ENCODE measurements at places on chromosomes 2 and 18. TPM values are rescaled to one million over a fixed set of nuclear protein-coding genes. Genes with fewer than 3 reads are reported as not detected.

DNA sequence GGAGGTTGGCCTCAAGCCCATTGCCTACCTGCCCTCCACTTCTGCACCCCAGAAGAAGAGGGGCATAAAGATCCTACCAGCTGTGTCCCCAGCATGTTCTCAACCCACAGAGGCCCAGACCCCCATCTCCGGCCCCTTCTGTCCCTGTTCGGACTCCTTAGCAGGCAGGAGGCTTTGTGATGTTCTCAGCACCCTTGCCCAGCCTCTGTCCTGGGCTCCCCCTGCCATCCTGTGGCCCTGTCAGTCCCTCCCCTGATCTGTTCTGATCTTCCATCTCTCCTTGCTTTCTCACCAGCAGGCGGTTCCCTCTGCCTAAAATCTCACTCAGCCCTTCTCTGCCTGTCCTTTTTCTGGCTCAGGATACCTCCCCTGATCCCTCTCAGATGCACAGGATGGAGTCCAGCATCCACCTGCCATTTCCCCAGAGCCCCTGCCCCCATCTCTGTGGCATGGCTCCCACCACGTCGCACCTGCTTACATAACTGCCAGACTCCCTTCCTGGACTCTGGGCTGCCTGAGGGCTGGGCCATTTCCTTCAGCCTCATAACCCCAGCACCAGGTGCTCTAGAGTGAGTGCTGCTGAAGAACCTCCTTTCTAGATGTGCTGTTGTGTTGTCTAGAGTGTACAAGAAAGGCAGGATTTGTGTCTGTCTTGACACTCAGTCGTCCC lies 134.0 kb downstream of the CTIF start:
- DNase-seq = no peak

DNA sequence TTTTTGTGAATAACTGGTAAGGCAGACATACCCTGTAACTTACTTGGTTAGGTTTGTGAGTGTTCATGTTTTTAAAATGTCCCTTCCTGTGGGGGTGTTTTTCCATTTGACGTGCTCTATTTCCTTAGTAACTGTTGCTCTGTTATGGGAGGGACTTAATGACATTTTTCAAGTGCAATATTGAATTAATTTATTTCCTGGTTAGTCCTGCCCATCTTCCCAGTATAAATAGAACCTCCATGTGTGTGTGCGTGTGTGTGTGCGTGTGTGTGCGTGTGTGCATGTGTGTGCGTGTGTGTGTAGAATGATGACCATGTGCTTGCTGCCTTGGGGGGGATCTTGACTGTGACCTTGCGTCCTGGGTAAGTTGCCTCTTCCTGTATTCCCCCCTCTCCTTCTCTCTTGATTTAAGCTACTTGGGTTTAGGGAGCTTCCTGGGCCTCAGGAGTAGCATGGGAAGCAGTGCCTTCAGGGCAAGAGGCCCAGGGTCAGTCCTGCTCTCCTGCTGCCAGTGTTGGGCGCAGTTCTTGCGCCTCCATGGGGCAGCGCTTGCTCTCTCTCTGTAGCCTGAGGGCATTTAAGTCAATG lies 163.9 kb downstream of the LDLRAD4 start:
- no peak for DNase-seq

TAF1B gene
- 6.3 TPM for total RNA-seq

- no peak for DNase-seq
Measured at GRCh38 chr2:74109551-74109950, 38.2 kb downstream of the BOLA3 start.

DNA sequence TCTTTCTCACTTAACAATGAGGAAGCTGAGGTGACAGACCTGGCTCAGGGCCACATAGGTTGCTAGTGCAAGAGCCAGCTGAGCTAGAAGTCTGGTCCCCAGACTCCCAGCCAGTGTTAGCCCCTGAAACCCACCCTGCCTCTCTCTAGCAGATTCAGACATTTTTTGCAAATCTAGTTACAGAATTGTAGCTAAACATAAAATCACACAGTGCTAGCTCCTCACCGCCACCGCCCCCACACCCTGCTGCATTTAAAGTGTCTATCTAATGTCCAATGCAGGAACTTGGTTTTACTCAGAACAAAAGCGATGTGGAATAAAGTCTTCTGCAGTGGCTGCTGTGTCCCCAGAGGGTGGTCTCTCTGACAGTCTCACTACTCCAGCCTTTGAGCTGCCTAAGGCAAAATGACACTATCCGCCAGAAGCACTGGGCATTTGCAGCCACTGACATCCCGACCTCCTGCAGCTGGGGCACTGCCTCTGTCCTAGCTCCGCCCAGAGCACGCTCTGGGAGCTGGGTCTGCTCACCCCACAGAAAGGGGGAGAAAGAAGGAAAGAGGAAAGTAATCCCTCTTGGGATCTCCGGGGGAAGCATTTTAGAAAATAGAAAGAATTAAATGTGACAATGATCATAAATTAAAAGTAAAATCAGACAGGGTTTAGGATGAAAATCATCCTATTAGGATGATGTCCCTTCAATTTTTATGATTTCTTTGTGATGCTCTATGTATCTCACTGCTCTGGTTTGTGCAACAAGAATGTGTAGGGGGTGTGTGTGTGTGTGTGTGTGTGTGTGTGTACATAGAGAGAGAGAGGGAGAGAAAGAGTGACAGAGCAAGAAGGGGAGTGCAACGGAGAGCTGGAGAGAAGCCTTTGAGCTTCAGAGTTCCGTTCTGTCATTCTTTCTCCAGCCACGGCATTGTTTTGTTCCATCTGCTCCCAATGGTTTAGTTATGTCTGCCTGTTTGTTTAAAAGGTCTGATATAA lies 50.5 kb upstream of the ST8SIA3 start:
- DNase-seq = no peak

KLHL41 gene
- total RNA-seq = 159 TPM

DSG1 gene
- total RNA-seq = 0.68 TPM

GRCh38 chr2:125386074-125386473 lies 1269.9 kb upstream of the GYPC start:
- no peak for DNase-seq

DNA sequence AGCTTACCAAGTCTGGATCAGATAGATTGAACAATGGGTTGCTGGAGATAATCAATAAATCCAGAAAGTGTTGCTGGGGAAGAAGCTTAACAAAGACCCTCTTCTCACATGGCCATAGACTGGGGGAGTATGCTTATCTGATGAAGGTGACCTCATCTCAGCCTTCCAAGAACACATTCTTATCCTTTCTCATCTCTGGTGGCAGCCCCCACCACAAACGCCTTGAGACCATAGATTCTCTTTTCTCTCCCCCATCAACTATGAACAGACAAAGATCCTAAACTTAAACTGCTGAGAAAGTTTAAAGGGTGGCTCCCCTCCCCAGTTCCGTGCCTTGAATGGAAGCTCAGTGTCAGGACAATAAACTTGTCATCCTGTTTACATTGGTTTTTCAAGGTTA lies 428.7 kb upstream of the TRIB2 start:
- DNase-seq = no peak

DGKD gene
- total RNA-seq = 29.2 TPM

IAH1 gene
- 85.9 TPM for total RNA-seq

- DNase-seq = no peak
Measured at GRCh38 chr18:12769136-12769535, 66.3 kb downstream of the PSMG2 start.

KCNJ13 gene
- total RNA-seq = not detected

ASXL3 gene
- 3.2 TPM for total RNA-seq

- no peak for DNase-seq
Measured at GRCh38 chr2:142484111-142484510, 353.3 kb upstream of the LRP1B start.

DNA sequence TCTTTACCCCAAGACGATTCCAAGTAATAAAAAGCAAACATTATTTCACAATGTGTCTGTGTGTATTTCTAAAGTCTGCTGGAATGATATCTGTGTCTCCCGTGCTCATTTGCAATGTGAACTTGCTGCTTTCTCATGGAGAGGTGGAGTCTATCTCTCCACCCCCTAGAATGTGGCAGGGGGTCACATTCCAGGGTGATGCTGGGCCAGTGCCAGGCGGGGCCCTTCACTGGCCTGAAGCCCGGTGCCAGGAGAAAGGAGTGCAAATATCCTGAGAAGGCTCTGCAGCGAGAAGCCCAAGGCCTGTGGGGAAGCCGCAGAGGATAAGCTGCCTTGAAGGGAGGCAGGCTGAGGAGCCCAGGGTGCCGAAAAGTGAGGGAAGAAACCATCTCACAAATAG lies 26.8 kb upstream of the LDLRAD4 start:
- no peak for DNase-seq

- DNase-seq = no peak
Measured at GRCh38 chr18:59661891-59662701, 35.1 kb downstream of the CCBE1 start.

DNA sequence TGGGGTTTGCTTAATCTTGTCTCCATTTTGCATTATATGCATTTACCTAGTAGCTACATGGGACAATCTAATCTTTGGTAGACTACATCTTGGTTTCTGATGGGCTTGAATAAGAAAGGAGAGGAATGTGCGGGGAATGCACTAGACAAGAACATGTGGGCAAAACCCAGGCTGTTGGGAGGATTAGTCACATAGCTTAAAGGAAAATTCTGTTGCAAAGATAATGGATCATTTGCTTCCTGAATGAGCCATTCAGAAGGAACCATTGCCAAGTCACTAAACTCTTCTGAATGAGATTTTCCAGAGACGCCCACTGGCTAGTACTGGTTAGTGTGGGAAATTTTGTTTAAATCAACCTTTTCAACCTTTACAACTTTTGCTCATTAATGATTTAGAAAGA lies 84.8 kb downstream of the OSBPL6 start:
- no peak for DNase-seq

- no peak for DNase-seq
Measured at GRCh38 chr2:179952658-179953057, 54.4 kb downstream of the CWC22 start.

DNA sequence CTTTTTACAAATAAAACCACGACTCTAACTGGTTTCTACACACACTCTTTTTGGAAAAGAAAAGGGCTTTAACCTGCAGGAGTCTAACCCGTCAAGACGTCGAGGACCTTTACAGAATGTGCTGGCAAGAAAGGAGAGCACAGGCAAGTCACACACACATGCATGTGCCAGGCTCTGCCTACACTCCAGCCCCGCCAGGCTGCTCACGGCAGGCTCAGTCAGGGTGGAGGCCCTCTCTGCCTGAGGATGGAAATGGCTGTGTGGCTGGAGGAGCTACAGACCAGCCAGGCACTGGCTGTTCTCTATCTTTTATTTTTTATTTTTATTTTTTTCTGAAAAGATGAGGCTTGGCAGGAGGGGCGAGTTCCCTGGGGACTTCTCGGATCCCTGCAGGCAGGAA lies 10.2 kb downstream of the SIX3 start:
- DNase-seq = no peak

DNA sequence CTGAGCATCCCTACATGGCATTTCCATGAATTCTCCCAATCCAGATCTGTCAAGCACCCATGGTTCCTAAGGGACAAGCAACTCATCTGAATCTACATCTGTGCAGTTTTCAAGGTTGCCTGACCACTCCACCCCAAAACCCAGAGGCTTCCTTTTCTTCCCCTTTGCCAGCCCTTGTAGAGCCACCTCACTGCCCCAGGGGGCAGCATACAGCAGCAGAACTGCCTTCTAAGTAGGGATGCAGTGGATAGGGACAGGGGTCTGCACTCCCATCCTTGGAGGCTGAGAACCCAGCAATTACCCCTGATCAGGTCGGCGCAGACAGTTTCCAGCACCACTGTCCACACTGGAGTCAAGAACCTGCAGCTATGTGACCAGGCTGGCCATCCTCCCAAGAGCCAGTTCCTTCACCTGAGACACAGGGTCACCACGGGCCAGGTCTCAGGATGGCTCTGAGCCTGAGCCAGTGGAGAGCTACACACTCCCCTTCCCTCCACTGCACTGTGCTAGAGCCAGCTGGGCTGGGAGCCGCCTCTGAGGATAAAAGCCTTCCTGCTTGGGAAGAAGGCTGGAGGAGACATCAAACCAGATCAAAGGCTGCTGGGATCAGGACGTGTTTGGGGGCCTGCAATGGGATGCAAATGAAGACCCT lies 283.1 kb downstream of the CELF4 start:
- no peak for DNase-seq

CRYGA gene
- total RNA-seq = not detected

- no peak for DNase-seq
Measured at GRCh38 chr2:68762665-68763064, 28.1 kb downstream of the ARHGAP25 start.

CCDC141 gene
- 116 TPM for total RNA-seq

CAPN14 gene
- total RNA-seq = 0.35 TPM

CRYGC gene
- total RNA-seq = not detected

ACVR2A gene
- 11.7 TPM for total RNA-seq

- no peak for DNase-seq
Measured at GRCh38 chr2:124526221-124526620, 501.1 kb downstream of the CNTNAP5 start.

MROH2A gene
- not detected for total RNA-seq

OXER1 gene
- 0.43 TPM for total RNA-seq

DNA sequence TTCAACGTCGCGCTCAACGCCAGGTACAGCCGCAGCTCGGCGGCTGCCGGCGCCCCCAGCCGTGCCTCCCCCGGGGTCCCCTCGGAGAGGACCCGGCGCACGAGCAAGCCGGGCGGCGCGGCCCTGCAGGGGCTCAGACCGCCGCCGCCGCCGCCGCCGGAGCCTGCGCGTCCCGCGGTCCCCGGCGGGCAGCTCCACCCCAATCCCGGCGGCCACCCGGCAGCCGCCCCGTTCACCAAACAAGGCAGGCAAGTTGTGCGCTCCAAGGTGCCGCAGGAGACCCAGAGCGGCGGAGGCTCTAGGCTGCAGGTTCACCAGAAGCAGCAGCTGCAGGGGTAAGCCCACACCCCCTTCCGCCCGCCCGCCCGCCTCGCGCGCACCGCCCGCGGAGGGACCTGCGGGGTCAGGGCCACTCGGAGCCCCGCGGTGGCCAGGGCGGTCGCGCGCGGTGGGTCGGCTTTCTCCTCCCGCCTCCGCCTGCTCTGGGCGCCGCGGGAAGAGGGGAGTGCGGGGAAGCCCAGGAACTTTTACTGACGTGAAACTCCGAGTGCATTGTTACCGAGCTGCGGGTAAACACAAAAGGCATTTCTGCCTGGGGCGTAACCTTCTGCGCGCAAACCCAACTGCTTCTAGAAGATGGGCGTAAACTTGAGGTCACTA lies 861 bp downstream of the LTBP1 start:
- DNase-seq = no peak

BCL2 gene
- total RNA-seq = 7.4 TPM

DNA sequence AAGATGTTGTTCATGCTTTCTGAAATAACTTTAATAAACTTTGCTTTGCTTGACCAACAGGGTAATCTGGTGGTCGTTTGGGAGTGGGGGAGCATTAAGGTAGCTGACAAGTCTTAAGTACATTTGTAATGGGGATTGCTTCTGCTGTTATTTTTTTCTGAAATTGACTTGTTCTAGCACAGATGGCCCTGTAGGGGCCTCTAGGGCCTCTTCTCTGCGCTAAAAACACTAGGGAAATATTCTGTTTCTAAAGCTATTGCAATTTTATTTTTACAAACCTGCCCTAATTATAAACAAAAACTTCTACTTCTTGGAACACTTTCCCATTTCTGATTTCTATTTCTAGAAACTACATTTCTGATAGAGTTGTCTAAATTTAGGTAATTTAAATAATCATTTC lies 191.3 kb upstream of the KCNJ3 start:
- DNase-seq = no peak

LHCGR gene
- total RNA-seq = 0.11 TPM

ABCB11 gene
- total RNA-seq = 0.32 TPM

GRCh38 chr2:20129331-20130159 lies 78.1 kb upstream of the LAPTM4A start:
- DNase-seq = no peak

Measured in Right ventricle myocardium inferior (tissue), 1 donor.